Right renal cortex interstitium (tissue), 3 donors: ENCODE measurements at places on chromosomes 1 and 21. TPM values are rescaled to one million over a fixed set of nuclear protein-coding genes. Genes with fewer than 3 reads are reported as not detected.
A peak's percentile ranks its signal among the peaks of the same experiment; 100 is the strongest.

DNA sequence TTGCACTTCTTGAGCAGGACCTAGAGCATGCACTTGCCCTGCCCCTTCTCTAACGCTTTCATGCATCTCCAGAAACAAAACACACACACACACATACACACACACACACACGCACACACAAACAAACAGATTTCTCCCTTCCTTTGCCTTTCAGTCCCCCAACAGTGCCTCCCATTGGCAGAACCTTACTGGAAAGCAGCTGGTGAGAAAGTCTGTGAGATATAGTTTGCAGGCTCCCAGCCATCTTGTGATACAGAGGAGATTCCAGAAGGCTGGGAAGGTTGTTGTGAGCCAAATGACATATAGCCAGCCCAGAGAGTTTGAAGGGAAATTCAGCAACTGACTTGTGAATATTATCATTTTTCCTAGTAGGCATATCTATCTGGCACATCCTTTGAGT lies 35.9 kb upstream of the ZRANB2 start:
- DNase-seq = no peak

DNA sequence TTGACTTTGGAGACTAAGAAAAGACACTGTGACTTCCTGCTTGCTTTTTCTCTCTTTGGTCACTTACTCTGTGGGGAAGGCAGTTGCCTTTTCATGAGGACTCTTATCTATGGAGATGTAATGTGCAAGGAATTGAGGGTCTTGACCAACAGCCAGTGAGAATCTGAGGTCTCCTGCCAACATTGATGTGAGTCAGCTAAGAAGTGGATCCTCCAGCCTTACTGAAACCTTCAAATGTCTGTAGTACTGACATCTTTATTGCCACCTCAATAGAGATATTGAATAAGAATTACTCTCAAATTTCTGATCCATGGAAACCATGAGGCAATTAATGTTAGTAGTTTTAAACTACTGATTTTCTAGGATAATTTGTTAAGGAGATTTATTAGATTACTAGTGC lies 598.4 kb downstream of the ADGRL2 start:
- DNase-seq = no peak

- no peak for DNase-seq
These were observed 690 bp downstream of the EPS8L3 start for GRCh38 chr1:109762821-109763645.

The PGLYRP4 gene
- polyA plus RNA-seq = not detected

DNA sequence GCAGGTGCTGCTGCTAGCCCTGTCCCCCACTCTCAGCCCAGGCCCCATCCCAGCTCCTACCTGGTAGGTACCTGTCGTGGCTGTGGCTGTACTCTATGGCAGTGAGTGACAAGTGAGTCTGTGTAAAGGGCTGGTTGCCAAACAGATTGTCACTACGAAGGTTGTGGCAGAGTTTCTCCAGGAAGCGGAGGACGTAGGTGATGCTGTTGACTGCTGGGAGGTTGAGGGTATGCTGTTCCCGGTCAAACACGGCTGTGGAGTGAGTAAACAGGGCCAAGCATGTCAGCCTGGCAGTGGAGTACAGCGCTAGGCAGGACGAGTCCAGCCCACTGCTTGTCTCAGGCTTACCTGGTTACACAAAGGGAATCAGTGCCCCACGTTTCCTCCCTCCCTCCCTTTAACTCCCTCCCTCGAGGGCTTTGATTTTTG lies 24.8 kb upstream of the SLFNL1 start:
- DNase-seq = no peak

- no peak for DNase-seq
These were observed 22.7 kb downstream of the SERBP1 start for GRCh38 chr1:67407498-67407897.

GRCh38 chr1:89686520-89686919 lies 53.6 kb downstream of the LRRC8C start:
- DNase-seq = no peak

The LEPR gene
- polyA plus RNA-seq = 10.9 TPM

The CGN gene
- polyA plus RNA-seq = 44.2 TPM

DNA sequence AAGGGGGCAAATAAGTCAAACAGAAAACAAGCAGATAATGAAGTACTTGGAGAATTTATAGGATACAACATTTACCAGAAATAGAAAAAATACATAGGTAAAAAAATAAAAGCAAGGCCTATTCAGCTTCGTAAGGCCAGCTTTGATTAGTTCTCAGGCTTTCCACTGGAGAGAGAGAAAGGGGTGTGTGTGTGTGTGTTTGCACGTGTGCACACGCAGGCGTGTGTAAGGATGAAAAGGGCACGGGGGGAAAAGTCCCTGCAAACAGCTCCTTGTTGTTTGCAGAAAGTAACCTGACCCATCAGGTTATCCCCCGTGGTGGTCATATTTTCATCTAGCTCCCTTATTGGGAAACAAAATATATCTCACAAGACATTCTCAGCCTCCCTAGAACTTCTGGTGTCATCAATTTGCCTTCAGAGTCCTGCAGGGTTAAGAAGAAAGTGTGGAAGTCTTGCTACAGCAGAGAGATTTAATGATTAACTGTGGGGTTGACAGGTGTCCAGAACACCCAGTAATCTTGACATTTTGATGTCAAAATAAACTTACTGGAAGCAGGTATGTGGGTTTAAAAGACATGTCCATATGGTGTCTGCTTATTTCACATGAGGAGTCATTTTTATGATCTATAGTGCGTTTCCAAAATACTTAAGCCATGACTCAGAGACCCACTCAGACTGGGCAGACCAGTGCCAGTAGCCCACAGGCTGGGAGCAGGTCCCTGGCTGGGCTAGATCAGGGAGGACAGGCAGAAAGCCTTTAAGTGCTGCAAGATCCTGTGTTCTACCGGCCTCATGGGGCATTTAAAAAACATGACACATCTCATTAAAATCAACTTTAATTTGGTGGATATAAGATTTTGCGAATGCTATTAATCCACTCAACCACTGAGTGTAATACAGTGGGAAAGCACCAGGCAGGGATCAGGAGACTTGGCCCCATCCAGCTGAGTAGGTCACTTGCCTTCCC lies 487.6 kb upstream of the CAMK1G start:
- DNase-seq = no peak

DNA sequence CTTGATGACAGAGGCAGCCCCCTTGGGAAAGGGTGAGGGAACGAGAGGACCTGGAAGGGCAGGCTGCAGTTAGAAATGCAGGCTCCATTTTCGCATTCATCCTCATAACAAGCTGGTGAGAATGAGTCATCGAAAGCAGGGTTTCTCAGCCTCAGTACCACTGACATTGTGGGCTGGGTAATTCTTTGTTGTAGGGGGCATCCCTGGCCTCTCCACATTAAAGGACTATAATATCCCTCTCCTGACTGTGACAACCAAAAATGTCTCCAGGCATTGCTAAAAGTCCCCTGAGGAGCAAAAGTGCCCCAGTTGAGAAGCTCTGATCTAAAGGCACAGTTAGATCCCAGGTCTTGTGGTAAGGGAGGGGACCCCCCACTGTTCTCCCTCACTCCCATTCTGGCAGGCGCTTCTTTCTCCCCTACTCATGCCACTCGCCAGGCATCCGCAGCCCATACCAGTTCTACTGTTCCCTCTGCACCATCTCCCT lies 20.4 kb downstream of the KCNN3 start:
- DNase-seq = no peak

The HTR6 gene
- 1.4 TPM for polyA plus RNA-seq

The ATAD3C gene
- 2.0 TPM for polyA plus RNA-seq

DNA sequence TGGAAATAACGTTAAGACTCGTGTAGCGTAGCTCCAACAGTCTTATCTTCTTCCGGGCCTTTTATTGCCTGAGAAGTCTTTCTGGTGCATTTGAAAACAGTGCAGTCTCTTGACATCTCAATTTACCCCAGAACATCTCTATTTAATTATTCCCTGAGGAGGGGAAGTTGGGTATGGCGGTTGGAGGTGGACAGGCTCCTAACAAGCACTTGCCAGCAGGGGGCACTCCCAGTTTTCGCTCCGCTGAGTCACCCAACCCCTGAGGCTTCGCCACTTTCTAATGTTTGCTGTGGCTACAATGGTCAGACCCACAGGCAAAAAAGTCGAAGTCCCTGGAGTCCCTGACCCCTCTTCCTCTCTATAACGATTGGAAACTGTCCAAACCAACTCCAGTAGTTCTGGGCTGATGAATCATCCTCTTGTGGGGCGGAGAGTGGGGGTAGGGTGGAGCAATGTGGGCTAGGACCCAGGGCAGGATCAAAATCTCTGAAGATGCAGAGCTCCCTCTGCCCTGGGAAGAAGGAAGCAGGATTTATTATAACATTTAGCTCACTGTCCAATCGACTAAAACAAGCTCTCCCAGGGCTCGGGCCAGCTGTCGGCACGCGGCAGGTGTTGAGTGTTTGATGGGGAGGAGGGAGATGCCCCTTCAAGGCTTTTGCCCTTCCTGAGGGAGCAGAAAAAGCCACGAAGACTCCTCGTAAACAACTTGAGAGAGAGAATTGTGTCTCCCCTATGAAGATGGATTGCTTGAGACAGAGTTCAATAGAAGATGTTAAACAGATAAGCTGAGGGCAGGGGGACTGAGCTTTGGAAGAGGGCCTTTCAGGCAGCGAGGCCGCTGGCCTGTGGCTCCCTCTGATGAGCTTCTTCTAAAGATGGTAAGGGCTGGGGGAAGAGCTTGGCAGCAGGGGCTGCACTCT lies 85.7 kb downstream of the BRINP2 start:
- peak; percentile 24 for DNase-seq

GRCh38 chr1:97906567-97907241 lies 14.1 kb downstream of the DPYD start:
- no peak for DNase-seq

The SYCP1 gene
- 0.21 TPM for polyA plus RNA-seq

GRCh38 chr1:56773341-56774066 lies 45.7 kb downstream of the FYB2 start:
- DNase-seq = no peak

GRCh38 chr1:11062965-11063401 lies 3.2 kb upstream of the SRM start:
- DNase-seq = no peak

DNA sequence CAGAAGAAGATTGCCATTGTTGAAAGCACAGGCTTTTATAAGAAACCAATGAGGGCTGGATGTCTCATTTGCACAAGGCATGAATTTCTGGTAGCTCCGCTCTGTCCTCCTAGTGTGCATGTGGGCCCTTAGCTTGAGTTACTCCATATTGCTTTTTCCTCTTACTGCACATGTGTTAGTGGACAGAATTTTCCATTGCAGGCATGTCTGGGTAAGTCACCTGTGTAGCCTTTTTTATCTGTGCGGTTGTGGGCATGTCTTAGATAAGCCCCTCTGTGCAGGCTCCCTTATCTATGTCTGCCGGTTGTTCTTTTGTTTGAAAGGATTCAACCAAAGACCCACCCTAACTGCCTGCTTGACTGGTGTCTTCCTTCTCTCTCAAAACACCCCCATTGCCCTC lies 7.2 kb upstream of the CLCA1 start:
- no peak for DNase-seq

DNA sequence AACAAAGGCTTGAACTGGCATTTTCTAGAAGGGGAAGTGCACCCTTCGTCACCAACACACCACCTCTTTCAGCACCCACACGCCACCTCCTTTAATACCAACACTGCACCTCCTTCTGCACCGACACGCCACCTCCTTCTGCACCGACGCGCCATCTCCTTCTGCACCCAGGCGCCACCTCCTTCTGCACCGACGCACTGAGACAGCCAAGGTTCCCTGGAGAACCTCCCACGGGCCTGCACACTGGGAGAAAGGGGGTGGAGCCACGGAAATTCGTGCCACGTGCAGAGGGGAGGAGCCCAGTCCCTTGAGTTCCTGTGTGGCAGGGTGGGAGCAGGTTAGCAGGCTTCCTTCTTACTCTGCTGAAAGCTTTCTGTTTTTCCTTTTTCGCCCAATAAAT lies 327.9 kb upstream of the C1orf174 start:
- DNase-seq = no peak

DNA sequence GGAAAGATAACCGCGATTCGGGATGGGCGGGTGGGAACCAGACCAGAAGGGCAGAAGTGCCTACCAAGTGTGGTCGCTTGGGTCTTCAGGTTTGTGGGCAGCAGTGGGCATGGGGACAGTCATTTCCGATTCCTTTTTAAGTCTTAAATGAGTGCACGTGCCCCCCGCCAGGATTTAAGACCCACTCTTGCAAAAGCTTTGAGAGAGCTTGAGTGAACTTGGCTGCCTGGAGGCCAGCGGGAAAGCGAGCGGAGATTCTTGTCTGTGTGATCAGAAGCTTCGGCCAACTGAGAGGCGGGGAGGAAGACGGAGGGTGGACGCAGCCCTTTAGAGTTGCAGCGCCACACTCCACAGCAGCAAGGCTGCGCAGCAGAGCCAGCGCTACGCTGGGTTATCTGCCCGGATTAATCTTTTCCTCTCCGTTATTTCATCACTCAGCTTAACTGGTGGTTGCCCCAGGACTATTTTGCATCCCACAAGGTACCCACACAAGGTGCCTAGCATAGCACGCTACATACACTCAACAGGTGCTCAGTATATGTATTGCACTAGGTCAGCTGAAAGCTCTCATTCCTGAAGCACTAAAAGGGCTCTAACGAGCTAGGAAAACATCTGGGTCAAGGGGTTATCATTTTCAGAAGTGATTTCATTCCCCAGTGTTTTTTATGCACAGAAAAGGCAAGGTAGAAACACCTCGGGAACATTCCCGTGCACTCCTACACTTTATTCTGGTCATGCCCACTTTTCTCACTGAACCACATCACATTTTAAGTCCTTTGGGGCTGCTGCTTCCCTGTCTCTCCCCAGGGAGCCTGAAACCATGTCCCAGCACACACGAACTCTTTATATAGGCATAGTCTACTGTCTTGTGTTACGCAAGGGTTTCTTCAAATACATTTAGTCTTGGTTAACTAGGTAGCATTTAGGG lies 1.5 kb upstream of the BATF3 start:
- DNase-seq = peak; percentile 30

GRCh38 chr1:104852151-104852550 lies 1102.5 kb downstream of the AMY1C start:
- DNase-seq = no peak

GRCh38 chr1:66305927-66306326 lies 228.0 kb upstream of the SGIP1 start:
- no peak for DNase-seq

DNA sequence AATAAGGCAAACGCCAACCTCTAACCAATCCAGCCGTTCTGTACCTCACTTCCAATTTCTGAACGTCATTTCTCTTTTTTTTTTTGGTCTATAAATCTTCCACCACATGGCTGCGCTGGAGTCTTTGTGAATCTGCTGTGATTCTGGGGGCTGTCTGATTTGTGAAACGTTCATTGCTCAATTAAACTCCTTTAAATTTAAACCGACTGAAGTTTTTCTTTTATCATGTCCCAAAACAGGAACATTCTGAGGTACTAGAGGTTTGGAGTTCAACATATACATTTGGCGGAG lies 65.5 kb upstream of the BACH1 start:
- no peak for DNase-seq
